ENCODE measurements at places on chromosomes 12 and 14.
A peak's percentile ranks its signal among the peaks of the same experiment; 100 is the strongest.

GRCh38 chr12:52710730-52711129, 7.4 kb upstream of the KRT77 start:
- DNase-seq: no peak

- DNase-seq: no peak
These were observed 118.5 kb downstream of the ADCK1 start for GRCh38 chr14:77918448-77918847.

GRCh38 chr12:89632778-89633177, 75.9 kb downstream of the ATP2B1 start:
- no peak for DNase-seq

DNA sequence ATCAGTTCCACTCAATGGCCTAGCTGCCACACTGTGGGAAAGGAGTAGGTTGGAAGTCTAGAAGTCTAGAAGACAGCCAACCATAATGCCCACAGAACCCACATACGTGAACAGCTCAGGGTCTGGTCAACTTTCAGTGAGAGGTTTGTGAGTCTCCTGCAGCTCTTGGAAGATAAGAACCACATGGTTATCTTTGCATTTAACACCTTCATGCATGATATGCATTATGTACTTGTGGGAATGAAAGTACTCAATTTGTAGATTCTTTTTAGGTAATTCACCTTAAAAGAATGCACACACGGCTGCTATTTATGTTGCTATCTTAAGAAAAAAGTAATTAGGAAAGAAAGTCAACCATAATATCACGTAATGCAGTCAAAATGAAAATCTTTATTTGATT, 126.7 kb downstream of the ESRRB start:
- DNase-seq: no peak

- DNase-seq: no peak
These were observed 42.8 kb upstream of the NUAK1 start for GRCh38 chr12:106181401-106182114.

GRCh38 chr12:6471989-6472360, 1.5 kb upstream of the VAMP1 start:
- no peak for DNase-seq

GRCh38 chr14:92248696-92249095, 74.3 kb upstream of the SLC24A4 start:
- peak; percentile 54 for DNase-seq

- DNase-seq: no peak
These were observed 13.8 kb downstream of the EXOC5 start for GRCh38 chr14:57254884-57255283.

GRCh38 chr14:75369506-75369905, 58.3 kb upstream of the JDP2 start:
- peak; percentile 41 for DNase-seq

- no peak for DNase-seq
These were observed 38.0 kb downstream of the CLMN start for GRCh38 chr14:95281560-95282176.

DNA sequence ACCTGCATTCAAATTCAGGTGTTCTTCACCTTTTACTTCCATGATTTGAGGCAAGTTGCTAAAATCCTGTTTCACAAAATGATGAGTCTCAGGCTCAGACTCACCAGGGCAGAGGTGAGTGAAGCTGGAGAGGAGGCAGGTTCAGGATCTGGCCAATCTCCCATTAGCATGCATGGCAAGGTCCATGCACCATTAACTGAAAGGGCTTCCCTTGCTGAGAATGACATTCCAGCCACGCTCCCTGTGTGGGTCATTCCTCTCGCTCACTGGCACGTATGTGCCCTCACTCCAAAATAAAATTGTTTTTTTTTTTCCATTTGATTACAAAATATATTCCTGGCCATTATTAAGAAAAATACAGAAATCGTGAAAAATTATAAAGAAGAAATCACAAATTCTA, 257.6 kb downstream of the C12orf75 start:
- DNase-seq: no peak

DNA sequence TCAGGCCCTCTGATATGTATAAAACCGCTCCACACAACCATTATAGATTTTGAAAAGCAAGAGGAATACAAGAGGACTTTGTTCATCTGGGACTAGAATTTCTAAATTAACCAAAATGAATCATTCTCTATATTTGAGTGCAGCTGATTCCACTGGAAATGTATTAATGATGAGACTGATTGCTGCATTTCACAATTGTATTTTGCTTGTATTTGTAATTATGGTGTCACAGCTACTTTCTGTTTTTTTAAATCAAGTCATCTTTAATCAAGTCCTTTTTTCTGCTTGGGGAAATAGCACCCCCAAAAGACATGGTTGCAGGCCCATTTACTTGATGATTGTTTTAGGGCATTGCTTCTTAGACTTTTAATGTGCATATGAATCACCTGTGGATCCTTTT, 162.4 kb downstream of the KICS2 start:
- DNase-seq: no peak

GRCh38 chr12:19304149-19304750, 135.0 kb upstream of the AEBP2 start:
- no peak for DNase-seq

GRCh38 chr12:31727192-31727591, 1.6 kb downstream of the AMN1 start:
- no peak for DNase-seq

DNA sequence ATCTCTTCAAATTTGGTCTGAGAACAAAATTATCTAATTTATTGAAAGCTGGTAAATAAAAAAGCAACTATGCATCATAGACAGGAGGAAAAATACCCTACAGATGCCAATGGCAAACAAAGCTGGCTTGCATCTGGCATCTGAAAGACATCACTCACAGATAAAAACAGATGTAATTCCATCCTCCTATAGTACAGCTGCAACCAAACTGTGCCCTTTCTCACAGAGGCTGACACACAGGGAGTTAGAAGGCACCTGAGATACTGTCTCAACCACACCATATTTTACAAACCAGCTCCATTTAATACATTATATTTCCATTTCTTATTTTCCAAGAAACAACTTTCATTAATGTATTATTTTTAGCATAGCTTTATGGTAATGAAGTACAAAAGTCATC, 39.4 kb downstream of the DUSP16 start:
- no peak for DNase-seq

DNA sequence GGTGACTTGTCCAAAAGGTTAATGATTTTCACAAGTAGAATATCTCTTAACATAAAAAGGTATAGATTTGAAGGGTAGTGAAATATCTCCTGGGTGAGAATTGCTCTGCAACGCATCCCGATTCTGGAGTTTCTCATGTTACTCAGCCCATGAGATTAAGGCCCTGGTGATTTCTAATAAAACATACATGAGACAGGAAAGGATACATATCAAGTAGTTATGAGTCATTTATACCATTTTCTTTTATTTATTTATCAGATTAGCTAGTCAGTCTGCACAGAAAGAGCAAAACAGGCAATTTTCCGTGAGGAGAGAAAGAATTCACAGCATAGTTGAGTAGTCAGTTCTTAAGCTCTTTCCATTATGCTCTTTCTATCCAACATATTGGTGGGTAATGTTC, 535.6 kb upstream of the ATP2B1 start:
- no peak for DNase-seq

DNA sequence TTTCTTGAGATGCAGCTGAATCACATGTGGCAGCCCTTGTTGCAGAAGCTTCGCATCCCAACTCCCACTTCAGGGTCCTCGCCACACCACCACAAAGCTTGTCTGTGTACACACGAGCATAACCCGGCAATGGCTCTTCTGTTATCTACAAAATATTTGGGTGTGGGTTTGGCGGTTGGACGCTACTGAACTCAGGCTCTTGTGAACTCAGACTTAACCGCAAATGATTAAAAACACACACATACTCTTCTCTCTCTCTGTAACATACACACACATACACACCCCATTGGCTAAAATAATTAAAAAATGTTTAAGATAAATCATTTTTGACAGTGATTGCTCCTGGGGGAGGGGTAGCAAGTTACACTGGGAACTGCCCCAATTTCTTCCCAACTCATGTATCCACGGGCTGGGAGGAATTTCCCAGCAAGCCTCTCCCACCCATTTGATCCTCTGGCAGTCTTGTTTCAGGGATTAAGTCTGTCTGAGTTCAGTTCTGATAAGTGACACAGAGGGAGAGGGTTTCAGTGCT, 63.7 kb upstream of the MANSC4 start:
- DNase-seq: peak; percentile 40

- no peak for DNase-seq
These were observed 358.7 kb downstream of the RAD51B start for GRCh38 chr14:68178282-68178681.

DNA sequence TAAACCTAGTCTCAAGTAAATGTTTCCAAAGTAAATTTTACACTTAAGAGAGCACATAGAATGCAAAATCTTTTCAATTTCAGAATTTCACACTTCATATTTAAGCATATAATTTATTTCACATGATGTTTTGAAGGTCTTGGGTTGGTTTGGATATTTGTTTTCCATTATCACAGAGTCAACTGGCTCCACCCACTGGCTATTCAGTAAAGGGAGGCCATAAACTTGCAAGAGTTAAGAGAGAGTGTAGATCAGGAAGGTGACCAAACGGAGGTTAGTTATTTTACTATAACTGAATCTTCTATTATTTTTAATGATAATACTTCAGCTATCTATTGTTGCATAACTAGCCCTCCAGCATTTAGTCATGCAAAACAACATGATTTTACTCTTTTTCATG, 6.2 kb upstream of the CPNE8 start:
- DNase-seq: no peak

GRCh38 chr12:54034785-54035310, 2.0 kb downstream of the HOXC5 start:
- peak; percentile 29 for DNase-seq

DNA sequence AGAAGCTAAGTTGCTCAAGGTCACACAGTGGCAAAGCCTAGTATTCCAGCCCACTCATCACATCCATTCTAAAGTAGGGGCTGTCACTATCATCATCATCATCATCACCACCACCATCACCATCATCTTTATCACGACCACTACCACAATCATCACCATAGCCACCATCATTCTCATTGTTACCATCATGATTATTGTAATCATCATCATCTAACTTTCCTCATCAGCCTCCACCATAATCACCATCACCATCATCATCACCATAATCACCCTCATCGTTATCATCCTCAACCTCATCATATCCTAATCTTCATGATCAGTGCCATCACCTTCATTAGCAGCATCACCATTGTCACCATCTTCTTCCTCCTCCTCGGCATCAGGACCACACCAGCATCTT, 48.7 kb downstream of the NOS1 start:
- no peak for DNase-seq

- no peak for DNase-seq
These were observed 12.1 kb upstream of the GALNT9 start for GRCh38 chr12:132341318-132342050.

DNA sequence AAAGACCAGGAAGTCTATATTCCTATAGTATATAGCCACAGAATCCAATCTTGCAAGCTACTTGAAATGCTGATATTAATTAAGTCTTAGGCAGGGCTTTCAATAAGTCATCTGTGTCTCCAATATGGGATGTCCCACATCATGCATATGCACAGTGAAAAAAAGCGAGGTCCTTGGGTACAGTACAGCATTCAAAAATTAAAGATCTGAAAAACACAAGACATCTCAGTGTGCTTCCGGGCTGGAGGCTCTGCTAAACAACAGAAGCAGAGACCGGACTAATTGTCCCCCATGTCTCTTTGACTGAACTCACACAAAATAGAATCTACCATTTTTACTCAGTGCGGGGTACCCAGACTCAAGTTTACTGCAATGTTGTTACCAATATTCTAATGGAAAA, 156.0 kb downstream of the DAD1 start:
- no peak for DNase-seq

DNA sequence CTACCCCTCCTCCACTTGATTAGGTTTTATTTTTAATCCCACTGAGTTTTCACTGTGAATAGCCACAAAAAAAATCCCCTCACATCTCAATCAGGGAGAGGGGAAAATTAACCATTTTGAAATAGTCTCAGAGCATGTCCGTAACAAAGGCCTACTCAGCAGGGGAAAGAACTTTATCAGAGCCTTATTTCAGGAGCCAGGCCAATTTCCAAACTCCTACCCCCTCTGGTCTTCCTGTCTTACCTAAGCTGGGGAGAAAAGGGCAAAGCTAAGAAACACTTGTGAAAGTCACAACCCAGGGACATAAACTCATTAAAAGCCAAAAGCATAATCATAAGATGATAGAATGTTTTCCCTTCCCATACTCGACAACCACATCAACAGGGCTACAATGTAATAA, 260.3 kb upstream of the DIO3 start:
- no peak for DNase-seq

DNA sequence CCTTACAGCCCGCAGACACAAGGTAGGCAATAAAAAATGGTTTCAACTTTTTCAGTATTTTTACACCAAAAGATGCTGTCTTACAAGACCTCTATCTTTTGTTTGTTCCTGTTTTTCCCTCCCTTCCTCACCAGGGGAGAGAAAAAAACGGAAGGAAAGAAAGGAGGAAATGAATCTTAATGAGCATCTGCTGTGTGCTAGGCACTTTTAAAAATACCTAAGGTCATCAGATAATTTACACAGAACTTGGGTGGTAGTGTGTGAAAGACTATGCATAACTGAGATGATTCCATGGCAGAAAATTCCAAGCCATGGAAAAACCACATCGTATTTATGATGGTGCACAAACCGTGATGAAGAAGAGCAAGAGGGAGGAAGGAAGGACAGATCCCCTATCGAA, 121.2 kb downstream of the DIP2B start:
- no peak for DNase-seq

GRCh38 chr12:97821806-97822205, 359.2 kb downstream of the RMST start:
- DNase-seq: no peak

DNA sequence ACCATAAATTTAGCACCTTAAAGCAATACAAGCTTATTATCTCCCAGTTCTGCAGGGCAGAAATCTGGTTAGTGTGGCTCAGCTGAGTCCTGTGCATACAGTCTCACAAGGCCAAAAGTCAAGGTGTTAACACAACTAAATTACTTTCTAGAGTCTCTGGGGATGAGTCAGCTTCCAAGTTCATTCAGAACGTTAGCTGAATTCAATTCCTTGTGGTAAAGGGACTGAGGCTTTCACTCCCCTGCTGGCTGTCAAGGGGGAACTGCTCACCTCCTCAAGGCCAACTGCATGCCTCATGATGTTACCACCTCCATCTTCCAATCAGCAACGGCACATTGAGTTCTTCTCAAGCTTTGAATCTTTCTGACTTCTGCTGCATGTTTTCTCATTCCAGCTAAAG, 27.6 kb downstream of the EML5 start:
- no peak for DNase-seq

DNA sequence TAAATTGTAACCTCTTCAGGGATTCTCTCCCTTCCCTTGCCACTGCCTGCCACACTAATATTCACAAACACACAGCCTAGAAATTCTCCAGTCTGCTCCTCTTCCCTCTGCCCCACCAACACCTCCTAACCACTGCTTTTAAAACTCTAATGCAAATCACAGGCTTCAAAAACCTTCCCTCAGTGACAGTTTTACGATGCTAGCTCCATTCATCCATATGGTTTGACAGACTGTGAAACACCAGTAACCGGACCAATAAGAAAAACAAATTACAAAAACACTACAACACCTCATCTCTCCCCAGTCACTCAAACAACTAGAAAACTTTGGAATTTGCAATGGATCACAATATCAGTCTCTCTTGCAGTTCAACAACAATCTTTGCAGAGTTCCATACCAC, 5.7 kb downstream of the DPF3 start:
- DNase-seq: no peak
